ENCODE measurements at places on chromosomes 13 and 19.

GRCh38 chr13:41960211-41960636 lies 685 bp downstream of the VWA8 start:
- DNase-seq, result no peak

DNA sequence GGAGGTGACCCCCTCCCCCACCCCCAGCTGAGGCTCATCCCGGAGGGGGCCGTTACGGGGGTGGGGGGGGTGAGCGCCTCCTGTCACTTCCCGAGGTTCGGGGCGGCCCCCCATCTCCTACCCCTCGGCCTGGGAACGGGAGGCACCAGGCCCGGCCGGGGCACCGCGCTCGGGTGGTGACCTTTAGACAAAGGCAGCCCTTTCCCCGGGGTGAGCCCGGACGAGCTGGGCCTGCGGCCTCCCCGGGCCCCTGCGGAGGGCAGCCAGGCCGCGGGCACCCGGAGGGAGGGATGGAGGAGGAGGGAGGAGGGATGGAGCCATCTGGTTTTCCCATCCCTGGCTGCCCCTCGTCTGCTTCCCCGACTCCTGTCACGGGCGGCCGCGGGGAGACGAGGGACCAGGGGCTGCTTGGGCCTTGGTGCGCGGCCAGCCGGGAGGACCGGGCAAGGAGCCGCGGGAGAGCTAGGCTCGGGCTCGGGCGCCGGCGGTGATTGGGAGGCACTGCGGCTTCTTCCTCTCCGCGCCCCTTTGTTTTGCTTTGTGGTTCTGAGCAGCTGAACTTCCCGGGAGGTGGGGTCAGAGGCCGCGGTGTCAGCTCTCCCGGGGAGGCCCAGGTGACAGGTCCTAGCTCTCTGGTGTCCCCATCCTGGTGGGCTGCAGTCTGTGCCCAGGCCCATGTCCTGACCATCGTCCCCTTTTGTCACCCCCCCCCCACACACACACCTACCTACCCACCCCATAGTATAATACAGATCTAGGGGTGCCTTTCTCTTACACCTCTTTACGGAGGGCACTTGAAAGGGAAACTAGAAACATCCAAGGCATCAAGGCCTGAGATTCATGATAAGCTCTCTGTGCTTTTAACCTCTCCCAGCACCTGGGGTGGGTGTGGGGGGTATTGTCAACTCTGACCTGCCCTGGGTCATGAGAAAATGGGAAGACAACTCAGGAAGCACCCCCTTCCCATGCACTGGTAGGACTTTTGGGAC lies 1.3 kb downstream of the BICRA start:
- peak; percentile 12 for DNase-seq

DNA sequence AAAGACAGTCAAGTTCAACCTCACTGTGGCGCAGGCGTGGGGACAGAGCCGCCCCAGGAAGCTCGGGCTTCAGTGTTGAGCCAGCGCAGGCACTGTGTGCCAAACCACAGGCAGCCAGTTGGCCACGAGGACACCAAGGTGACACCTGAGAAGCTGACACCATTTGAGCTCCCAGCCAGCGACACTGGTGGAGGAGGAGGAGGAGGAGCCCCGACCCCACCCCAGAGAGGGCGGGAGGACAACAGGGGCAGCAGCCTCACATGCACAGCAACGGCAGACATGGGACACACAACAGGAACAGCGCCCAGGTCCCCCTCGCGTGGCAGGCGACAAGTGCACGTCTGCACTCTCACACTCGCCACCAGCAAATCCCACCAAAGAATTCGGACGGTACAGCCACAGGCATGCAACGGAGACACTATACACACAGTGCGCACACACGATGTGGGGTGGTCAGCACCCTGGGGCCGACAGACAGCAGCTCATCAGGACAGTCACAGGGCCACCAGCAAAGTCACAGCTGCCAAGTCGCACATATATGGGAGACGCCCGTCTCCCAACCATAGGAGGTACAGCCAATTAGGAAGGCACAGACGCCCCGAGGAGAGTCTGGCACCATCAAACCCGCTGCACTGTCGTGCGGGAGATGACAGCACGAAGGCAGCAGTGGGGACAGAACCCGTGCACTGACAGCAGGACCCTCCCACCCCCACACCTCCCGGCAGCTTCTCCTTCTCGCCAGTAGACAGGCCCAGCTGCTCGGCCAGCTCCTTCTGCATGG lies 3.4 kb downstream of the EIF3G start:
- DNase-seq, result no peak

DNA sequence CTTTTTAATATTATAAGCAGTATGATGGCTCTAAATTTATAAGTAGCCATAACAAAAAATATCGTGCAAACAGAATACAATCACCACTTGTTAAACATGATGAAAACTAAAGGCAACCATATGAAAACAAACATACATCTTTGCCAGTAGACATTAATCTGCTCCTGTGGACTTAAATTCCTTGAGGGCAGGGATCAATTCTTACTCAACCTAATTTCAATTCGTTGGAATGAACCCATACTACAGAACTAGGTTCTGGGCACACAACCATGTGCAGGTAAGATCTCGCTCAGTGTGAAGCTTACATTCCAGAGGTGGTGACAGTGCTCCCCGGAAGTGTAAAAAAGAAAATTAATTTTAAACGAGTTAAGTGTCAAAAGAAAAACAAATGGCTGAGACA lies 13.4 kb downstream of the TBC1D4 start:
- DNase-seq, result no peak

DNA sequence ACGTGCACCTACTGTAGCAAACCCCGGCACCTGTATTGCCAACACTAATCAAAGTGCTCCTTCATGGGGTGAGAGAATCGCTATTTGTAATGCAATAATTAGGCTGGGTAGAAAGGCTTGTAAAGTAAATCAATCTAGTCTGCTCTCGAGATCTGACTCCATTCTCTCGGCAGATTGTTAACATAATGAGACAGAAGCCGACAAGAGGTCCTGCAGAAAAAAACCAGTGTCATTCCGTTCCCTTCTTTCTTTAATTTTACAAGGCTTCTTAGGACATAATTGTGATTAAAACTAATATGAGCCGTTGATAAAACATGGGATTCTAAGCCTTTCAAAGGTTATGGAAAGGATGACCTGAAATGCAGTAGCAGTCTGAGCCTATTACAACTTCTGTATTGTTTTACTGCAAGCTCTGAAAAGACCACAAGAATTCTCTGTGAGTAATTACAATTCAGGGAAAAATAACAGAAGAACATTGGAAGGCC lies 530.0 kb downstream of the PCDH9 start:
- DNase-seq, result no peak

DNA sequence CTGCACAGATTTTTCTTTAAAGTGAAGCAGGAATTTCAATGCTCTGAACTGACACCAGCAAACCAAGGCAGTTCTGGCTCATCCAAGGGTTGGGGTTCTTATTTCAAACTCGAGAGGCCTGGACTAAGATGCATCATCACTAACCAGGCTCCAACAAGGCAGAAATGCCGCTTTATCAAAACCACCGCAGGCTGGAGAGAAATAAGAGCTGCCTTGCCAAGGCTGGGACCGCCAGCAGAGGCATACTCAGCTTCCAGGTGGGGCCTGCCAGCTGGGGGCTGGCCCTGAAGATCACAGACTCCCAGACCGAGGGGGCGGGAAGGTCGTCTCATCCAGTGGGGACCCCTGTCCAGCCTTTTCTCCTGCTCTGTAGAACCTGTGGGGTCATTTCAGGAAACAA lies 37.4 kb upstream of the GAS6 start:
- no peak for DNase-seq

GRCh38 chr13:85009447-85009846 lies 789.8 kb downstream of the SLITRK6 start:
- no peak for DNase-seq

DNA sequence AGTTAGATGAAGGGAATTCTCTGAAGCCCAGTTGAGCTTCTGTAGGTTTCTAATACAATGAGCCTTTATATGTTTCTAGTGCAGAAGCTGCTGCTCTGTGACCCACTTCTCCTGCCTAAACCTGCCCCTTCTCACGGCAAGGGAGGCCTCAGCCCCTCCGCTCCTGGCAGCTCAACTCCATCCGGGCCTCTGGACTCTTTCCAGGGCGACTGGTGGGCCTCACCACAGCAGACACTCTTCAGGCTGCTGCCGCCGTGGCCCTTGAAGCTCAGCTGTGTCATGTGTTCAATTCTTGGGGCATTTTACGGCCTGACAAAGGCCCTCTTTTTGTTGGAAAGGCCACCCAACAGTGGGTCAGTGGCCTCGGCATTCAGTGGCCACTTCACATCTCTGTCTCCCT lies 10.0 kb upstream of the C19orf33 start:
- DNase-seq, result no peak

GRCh38 chr19:52691737-52692136 lies 43.1 kb downstream of the ZNF611 start:
- no peak for DNase-seq

DNA sequence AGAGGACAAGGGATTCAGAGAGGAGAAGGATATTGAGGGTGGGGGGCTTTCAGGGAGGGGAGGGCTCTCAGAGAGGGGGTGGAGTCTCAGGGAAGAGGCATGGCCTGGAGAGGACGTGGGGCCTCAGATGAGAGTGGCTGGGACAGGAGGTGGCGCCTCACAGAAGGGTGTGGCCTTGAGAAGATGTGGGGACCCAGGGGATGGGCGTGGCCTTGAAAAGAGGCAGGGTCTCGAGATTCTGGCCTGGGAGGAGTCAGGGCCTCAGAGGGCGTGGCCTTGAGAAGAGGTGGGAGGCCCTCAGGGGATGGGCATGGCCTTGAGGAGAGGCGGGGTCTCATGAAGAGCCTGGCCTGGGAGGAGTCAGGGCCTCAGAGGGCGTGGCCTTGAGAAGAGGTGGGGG lies 23.7 kb upstream of the TNFSF14 start:
- no peak for DNase-seq

GRCh38 chr19:8174706-8175105 lies 25.3 kb upstream of the FBN3 start:
- DNase-seq, result no peak

DNA sequence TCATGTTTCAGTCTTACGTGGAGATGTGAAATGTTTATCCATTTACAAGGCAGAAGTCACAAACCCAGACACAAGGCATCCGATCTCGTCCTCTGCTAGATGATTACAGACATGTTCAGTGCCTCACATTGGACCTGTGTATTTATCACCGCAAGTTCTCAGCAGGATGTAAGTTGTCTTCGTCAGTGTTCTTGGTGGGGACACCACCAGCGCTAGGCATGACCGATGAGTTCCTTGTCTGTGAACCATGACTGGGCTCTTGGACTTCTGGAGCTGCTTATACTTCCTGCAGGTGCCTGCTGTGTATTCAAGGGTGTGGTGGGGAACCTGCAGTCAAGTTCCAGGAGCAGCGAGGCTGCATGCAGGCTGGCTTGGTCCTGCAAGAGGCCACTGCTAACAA lies 105.4 kb downstream of the URI1 start:
- no peak for DNase-seq

GRCh38 chr13:40798380-40798779 lies 9.0 kb downstream of the SLC25A15 start:
- DNase-seq, result no peak

- DNase-seq, result no peak
These were observed 269.1 kb downstream of the ABCC4 start for GRCh38 chr13:95032121-95032520.

DNA sequence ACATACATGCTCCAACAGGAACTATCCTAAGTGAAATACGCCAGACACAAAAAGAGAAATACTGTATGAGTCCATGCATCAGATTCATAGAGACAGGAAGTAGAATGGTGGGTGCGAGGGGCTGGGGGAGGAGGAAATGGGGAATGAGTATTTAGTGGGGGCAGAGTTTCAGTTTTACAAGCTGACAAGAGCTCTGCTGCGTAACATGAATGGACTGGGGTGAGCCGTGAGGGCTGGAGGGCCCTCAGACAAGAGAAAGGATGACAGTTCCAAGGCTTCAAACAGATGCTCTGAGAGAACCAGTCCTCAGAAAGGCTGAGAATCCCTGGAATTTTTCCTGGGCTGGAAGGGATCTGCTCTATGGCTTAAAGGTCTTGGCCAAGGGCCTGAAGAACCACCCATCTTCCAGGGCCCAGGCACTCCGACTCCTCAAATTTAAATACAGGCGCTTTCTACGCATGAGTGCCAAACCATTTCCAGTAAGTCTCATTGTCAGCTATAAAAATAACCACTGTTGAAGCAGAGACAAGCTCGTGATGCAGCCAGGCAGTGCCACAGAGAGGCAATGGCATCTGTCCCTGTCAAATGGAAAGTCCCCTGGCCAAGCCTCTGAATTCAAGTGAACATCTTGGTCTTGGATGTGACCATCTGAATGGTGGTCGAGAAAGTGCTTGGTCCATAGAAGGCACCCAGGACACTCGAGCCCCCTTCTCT lies 17.5 kb downstream of the KLF2 start:
- peak; percentile 65 for DNase-seq

DNA sequence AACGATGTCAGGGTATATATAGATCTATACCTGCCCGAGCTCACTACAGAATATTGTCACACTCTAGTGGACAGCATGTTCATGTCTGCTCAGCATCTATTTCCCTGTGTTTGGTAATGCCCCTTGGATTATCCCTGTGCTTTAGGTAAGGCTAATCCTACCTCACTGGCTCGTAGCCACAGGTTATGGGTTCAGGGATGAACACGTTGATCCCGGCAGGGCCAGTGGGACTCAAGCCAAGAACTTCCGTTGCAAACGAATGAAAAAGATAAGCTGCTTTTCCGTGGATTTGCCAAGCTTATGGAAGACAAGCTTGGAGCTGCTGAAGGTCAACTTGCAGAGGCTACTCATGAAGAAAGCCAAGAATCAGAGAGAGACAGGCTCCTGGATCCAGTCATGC lies 400.0 kb upstream of the TSHZ3 start:
- DNase-seq, result no peak

DNA sequence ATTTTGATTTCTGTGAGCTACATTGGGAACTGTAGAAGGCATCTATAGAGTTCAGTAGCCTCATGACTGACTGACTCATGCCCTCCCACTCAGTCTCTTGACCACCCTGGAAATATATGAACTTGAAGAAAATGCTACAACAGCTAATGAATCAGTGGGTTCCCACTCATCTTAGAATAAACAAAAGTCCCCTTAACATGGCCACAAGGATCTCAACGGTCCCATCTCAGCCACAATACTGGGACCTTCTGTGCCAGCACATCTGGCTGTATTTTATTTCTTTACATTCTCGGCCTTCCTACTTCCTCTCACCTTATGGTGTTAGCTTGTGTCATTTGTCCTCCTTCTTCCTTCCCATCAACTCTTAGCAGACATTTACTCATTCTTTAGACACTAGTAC lies 619.8 kb downstream of the DCT start:
- no peak for DNase-seq

DNA sequence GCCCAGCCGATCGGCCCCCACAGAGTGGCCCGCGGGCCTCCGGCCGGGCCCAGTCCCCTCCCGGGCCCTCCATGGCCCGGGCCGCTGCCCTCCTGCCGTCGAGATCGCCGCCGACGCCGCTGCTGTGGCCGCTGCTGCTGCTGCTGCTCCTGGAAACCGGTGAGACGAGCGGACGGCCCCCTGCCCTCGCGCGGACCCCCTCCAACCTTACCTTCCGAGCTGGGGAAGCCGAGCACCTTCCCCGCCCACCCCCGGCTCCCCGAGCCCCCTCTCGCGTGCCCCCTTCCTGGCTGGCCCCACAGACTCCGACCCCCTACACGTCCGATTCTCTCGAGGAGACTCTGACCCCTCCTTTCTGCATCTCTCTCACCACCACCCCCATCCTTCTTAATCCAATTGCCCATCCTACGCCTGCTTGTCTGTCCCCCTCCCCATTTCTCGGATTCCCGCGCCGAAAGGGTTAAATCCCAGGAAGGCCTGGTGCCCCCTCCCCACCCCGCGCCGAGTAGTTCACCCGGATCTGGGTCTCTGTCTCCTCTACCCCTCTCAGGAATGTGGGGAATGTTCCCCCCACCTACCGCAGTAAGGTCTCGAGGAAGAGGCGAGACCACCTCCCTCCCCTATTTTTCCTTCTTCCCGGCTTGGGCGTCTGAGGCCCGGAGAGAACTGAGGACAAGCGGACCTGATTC lies 502 bp downstream of the NECTIN2 start:
- DNase-seq, result no peak

- no peak for DNase-seq
These were observed 37.7 kb upstream of the PDCD5 start for GRCh38 chr19:32543115-32543900.
